ENCODE measurements at places on chromosomes 2 and 18. TPM values are rescaled to one million over a fixed set of nuclear protein-coding genes. Genes with fewer than 3 reads are reported as not detected.

Gene ELOA2
- not detected for total RNA-seq

Gene M1AP
- total RNA-seq, result not detected

Gene DES
- 7.0 TPM for total RNA-seq

Gene ADGRF3
- total RNA-seq, result not detected

Gene SPDYA
- total RNA-seq, result 0.10 TPM

Gene ASAP2
- total RNA-seq, result 20.6 TPM

Gene SERPINB2
- total RNA-seq, result not detected

Gene NT5DC4
- total RNA-seq, result not detected

Gene MCEE
- total RNA-seq, result 20.6 TPM

Gene SIX2
- 130 TPM for total RNA-seq

Gene RGPD4
- total RNA-seq, result not detected

Gene PJVK
- 1.9 TPM for total RNA-seq

Gene PIEZO2
- 2.1 TPM for total RNA-seq

Gene TUBA4A
- 13.4 TPM for total RNA-seq

Gene KDM3A
- total RNA-seq, result 21.8 TPM

Gene LRP2
- not detected for total RNA-seq

Gene CFAP65
- total RNA-seq, result not detected
